ENCODE measurements at places on chromosomes 4 and X.

DNA sequence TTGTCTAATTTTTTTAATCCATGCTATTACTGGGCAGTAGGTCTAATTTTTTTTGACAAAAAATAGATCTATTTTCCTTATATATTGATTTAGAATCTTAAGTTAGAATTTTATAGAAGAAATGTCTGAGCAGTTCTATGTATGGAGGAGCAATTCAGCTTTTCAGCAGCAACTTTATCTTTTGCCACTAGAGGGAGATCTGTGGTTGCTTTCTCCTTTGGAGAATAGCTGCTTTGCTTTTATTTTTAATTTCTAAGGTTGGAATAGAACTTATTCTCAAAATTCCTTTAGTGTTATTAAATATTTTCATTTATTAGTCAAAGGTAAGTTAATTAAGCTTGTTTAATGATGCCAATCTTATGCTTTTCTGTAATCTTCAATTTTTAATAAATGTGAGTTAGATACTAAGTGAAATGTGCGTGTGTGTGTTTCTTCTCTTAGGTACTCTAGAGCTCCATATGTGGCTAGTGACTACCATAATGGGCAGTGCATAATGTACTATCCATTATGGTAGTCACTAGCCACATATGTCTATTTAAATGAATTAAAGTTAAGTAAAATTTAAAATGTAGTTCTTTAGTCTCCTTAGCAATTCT, 29.3 kb downstream of the FAM199X start:
- DNase-seq: peak; percentile 5

DNA sequence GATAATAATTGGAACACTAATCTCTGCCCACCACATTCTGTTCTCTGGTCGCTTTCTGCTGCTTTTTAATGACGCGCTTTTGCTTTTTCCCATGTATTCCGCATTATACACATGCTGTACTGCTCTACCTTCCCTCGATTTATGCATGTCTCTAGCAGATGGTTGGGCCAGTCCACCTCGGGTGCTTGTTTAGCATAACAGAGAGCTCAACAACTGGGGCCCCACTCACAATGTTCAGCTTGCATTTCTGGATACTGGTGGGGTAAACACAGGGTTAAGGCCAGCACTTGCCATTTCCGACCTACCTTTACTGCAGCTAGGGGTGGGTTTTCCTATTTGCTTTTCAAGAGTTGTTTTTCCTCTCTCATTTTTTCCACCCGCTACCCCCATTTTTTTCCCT, 255.8 kb downstream of the SOX3 start:
- DNase-seq: no peak

GRCh38 chrX:42093756-42094155, 170.4 kb upstream of the CASK start:
- no peak for DNase-seq

DNA sequence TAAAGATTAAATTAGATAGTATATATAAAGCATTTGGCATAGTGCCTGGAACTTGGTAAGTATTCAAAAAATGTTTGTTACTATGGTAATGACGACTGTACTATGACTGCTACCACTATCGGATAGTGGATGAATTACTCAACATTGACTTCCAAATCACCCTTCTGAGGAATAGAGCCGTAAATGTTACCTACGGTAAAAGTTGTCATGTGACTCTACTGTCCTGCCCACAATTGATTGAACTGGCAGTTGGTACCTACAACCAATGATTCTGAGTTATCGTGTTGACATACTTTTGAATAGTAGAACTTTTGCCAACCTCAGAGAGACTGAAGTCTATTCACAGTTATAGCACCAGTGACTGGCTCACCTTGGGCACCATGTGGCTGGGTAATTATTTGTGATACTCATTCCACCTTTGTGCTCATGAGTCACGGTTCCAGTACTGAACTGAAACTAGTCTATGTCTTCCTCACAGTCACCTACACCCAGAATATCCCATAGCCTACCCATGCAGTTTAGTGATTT, 185.5 kb upstream of the PITX2 start:
- DNase-seq: no peak

- DNase-seq: no peak
Measured at GRCh38 chrX:140432346-140433175, 72.3 kb downstream of the SOX3 start.

GRCh38 chr4:94498502-94498901, 46.8 kb downstream of the PDLIM5 start:
- no peak for DNase-seq

DNA sequence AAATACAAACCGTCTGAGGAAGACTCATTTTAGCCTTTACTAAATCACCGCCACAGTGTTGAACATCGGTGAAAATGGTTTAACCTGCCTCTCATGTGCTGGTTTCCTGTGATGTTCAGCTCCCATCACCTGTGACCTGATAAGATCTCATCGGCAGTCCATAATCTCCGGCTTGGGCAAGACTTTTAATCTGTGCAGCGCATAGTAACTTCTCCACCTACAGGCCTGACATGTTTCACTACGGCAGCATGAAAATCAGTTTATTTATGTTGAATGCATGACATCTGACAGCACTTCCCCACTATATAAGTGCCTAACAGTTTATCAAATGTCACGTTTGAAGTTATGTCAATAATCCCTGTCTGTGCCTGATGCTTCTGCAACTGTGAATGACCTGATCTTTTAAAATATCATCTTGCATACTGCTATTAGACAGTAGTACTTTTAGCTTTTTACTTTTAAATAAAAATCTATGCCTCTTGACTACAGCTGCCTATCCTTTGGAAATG, 1919.8 kb upstream of the AGA start:
- DNase-seq: no peak

DNA sequence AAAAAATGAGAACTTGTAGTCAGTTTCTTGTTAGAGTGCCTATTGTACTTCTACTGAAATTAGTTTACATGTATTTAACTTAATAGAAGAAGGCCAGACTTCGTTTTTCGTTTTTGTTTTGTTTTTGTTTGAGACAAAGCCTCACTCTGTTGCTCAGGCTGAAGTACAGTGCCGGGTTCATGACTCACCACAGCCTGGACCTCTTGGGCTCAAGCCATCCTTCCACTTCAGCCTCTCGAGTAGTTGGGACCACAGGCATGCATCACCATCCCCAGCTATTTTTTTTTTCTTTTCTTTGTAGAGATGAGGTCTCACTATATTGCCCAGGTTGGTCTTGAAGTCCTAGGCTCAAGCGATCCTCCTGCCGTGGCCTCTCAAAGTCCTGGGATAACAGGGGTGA, 793.9 kb downstream of the ADGRL3 start:
- no peak for DNase-seq

- no peak for DNase-seq
Measured at GRCh38 chr4:44914223-44914622, 187.9 kb upstream of the GNPDA2 start.

- DNase-seq: no peak
Measured at GRCh38 chr4:67365661-67366245, 179.6 kb downstream of the CENPC start.

- DNase-seq: no peak
Measured at GRCh38 chrX:41108007-41108406, 22.8 kb downstream of the USP9X start.

- no peak for DNase-seq
Measured at GRCh38 chr4:152309418-152309817, 226.5 kb downstream of the FBXW7 start.

DNA sequence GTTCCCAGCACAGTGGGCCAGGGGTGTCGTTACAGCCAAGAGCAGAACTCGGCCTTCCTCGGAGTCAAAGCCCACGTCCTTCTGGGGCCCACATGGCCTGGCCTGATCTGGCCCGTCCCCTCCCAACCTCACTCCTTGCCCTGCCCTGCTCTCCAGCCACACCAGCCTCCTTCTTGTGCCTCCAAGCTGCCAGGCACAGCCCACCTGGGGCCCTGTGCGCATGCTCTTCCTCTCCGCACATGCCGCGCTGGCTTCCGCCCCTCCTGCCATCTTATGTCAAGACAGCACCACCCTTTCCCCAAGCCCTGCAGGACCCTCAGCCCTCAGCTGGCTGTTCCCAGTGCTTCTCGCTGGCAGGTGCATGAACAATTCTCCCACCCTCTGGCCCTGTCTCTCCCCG, 6.8 kb downstream of the HAUS7 start:
- DNase-seq: no peak

- DNase-seq: no peak
Measured at GRCh38 chr4:148095346-148095923, 346.8 kb downstream of the NR3C2 start.

- DNase-seq: no peak
Measured at GRCh38 chr4:61938250-61938846, 738.2 kb downstream of the ADGRL3 start.

- DNase-seq: no peak
Measured at GRCh38 chr4:68734095-68734494, 63.6 kb upstream of the UGT2B15 start.

DNA sequence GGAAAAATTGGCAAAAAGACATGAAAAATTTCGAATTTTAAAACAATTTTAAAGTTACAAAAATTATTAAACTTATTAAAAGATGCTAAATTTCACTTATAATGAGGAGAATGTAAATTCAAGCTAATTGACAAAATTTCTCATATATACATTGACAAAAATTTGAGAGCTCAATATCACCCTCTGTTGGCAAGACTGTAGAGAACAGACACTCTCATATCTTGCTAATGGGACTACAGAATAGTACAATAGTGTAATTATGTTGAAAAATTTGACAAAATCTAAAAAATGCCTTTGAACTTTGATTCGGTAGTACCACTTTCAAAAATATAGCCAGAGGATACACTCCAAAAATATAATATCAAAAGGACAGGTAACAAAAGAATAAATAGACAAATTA, 29.8 kb downstream of the DCAF8L2 start:
- DNase-seq: no peak

- DNase-seq: no peak
Measured at GRCh38 chrX:131762802-131763234, 218.9 kb downstream of the OR13H1 start.

DNA sequence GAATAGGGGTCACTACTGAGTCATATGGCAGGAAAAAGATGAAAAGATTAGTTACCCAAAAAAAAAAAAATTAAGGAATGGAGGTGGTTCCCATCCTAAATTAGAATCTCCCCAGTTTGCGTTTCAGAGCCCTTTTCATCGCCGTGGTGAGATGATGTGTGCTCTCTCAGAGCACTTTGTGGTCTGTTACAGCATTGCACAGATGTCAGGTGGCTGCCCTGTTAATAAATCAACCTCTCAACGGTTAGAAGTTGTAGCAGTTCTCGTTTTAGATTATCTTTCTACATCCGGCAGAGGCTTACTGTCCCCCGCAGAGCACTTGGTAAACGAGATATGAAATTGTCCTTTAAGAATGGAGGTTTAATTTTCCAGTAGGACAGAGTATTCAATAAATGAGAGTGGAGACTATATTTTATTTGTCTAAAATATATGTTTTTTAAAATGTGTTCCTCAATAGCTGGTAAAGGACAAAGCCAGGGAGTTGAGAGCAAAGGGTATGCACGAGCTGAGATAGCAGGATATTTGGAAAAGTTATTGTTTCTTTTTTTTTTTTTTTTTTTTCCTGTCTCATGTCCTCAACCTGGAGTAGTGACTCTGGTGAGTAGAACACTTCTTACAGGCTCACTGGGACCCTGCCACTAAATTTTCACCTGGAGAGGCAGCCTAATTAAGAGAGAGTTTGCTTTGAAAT, 26.9 kb downstream of the AFF1 start:
- DNase-seq: peak; percentile 26

GRCh38 chr4:56863441-56864139, 42.1 kb upstream of the SPINK2 start:
- peak; percentile 16 for DNase-seq

DNA sequence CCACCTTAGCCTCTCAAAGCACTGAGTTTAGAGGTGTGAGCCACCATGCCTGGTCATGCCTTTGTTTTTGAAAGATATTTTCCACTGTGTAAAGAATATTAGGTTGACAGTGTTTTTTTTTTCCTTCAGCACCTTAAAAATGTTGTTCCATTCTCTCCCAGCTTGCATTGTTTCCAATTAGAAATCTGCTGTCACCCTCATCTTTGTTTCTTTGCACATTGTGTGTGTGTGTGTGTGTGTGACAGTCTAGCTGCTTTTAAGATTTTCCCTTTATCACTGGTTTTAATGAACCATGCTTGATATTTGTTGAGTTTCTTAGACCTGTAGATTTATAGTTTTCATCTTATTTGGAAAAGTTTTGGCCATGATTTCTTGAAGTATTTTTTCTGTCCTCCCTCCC, 79.0 kb upstream of the NKX1-1 start:
- no peak for DNase-seq

DNA sequence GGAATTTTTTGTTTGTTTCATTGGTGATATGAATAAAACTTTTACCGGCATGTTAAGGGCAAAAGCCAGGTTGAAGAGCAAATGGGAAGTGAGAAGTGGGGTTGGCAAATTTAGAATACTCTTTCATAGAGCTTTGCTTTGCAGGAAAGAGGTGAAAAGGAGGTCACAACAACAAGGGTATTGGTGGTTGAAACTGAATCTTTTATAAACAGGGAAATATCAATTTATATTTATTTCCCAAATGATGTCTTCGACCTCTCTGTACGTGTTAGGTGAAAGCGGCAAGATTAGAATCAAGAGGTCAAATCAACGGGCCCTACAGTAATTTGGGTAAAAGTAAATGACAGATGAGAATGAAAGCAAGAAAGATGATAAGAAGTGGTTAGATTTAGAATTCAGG, 3.4 kb downstream of the SMR3A start:
- no peak for DNase-seq

DNA sequence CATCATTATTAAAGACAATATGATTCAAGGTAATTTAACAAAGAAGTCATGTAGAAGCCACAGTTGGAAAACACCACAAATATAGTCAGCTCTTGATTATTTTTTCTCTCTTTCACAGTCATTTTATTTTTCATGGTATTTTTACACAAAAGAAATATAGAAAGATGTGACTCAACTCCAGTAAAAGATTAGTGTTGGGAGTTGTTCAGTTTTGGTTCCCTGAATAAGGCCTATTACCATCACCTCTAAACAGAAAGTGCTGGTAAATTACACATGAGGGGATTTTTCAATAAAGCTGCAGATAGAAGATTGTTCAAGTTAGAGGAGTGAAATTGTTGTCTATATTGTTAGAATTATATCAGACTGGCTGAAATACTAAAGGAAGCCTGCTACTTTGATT, 107.0 kb downstream of the DDIT4L start:
- no peak for DNase-seq

GRCh38 chr4:96356591-96357370, 516.9 kb downstream of the PDHA2 start:
- no peak for DNase-seq

DNA sequence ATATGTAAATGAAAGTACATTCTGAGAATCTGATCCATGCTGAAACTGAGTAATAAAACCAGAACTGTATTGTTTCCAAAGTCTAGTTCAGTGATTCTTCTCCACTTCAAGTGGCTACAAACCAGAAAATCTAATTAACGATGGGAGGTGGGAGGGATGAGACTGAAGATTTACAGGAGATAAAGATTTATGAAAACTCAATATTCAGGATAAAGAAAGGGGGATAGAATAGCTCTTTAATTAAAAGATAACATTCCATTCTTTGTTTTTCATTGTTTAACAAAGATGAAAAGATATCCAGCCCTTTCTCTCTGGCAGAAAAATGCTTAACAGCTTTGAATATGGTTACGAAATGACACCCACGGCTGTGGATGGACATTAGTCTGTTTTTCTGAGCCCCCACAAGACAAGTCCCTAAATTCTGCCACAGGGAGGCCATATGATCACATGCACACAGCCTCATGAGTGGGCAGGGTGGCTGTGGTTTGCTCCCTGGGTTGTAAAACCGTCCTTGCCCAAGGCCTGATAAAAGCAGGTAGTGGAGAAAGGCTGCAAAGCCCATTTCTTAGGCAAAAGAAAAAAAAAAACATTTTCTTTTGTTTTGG, 36.4 kb downstream of the TMEM150C start:
- no peak for DNase-seq

Measured in germinal center (tissue), 1 donor.